Stimulated activated CD4-positive, alpha-beta T cell treated with anti-CD3 and anti-CD28 coated beads, Interleukin-15, amount 100 ng/mL, for 24 hours (primary cell): ENCODE measurements at places on chromosomes 2 and 18.

- no peak for DNase-seq
Measured at GRCh38 chr2:66583881-66584280, 149.0 kb downstream of the MEIS1 start.

- DNase-seq: no peak
Measured at GRCh38 chr2:105238664-105239240, 2.8 kb upstream of the GPR45 start.

DNA sequence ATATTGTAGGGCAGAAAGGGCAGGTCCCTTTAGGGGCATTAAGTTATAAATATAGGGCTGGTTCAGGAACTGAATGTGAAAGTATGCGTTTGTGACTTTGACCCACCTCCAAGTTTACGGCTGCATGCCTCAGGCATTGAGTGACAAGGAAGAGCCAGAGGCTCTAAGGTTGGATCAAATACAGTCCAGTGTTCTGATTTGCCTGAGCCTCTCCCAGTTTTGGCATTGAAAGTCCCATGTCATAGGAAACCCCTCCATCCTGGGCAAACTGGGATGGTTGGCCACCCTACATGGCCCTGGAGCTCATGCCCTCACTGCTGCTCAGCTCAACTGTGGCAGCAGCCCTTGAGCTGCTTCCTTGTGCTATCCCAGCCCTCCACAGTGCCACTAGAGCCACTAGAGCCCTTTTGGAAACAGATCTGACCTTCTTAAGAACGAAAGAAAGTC lies 29.9 kb downstream of the HK2 start:
- DNase-seq: no peak

DNA sequence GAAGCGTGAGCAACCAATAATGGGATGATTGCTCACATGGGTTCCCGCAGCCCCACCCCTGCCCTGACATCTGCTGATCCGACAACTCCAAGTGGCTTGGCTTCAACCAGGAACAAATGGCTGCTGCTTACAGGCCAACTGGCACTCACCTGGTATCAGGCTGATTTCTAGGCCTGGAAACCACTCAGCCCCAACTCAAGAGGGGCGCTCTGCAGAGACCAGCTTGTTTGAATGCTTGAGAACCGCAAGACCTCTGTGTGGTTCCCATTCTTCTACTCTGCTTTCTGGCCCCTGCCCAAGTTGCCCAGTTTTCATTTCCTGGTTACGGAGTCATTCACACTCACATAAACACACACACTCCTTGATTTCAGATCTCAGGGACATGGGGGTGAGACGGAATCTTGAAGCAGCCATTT lies 52.0 kb downstream of the TNP1 start:
- DNase-seq: no peak

DNA sequence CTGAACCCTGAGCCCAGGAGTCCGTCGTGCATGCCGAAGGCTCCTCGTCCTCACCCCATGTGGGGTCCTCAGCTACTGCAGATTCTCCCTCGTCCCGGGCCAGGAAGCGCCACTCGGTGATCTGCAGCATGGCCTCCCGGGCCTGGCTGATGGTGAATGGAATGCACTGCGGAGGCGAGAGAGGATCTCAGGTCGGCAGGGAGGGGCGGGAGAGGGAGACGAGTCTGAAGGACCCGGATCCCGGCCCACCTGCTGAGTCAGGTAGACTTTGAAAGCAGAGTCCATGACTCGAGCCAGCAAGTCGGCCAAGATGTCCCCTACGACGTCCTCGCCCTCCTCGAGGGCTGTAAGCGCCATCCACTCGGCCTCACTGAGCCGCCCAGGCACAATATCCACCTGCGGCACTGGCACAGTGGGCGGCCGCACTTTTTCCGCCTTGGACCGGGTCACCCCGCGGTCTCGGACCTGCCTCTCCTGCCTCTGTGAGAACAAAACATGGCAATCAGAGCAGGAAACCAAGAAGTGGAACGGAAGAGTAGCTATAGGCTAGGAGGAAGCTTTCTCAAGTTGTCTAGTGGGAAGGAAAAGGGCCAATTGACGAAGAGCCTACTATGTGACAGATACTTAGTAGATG lies 5.5 kb downstream of the C2orf81 start:
- DNase-seq: no peak

GRCh38 chr2:106085181-106085940 lies 108.7 kb downstream of the UXS1 start:
- DNase-seq: peak; percentile 67

- no peak for DNase-seq
Measured at GRCh38 chr2:157936406-157936805, 60.3 kb upstream of the ACVR1 start.

GRCh38 chr2:88713408-88713807 lies 21.9 kb downstream of the RPIA start:
- DNase-seq: no peak

DNA sequence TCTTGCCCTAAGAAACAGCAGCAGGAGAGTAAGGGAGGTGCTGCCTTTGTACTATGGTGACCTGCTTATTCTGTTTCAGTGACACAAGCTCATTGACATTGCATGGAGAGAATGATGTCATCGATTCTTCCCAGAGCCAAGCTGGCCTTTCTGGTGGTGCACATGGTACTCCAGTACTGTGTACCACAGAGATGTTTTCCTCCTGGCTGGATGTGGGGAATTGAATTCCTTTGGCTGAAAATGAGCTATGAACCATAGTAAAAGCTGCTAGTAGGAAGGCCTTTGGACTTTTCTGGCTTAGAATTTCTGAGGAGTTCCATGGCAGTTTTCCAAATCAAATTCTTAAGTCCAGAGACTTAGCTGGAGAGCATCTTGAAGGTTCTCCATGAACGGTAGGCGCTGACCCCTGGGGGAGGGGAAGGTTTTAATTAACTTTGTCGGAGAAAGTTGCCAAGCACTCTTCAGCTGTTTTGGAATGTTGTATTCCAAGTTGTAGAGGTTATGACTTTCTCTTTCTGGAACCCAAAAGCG lies 17.1 kb upstream of the B3GNT2 start:
- DNase-seq: no peak

DNA sequence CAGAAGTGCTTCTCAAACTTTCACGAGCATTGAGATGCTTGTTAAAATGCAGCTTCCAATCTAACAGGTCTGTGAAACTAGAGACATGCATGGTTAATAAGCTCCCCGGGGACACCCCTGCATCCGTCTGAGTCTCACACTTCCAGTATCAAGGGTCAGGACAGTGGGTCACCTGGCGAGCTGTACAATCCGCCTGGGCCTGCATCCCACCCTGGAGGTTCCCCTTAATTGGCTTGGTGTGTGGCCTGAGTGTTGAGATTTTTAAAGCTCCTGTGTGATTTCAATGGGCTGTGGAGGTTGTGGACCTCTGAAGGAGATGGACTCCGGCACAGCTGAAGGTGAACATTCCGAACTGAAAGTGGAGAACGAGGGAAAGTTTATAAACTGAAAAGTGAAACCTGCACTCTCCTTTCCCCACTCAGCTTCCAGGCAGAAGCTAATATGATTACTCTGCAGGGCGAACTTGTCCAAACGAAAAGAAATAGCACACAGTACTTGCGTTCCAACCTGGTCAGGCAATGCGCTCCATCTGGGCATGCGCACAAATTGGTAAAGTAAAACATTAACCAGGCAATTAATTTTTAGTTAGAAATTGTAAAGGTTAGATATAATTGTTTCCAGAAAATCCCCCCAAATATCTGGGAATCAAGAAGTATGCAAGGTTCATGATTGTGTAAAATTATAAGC lies 191.7 kb upstream of the ALKAL2 start:
- DNase-seq: no peak

DNA sequence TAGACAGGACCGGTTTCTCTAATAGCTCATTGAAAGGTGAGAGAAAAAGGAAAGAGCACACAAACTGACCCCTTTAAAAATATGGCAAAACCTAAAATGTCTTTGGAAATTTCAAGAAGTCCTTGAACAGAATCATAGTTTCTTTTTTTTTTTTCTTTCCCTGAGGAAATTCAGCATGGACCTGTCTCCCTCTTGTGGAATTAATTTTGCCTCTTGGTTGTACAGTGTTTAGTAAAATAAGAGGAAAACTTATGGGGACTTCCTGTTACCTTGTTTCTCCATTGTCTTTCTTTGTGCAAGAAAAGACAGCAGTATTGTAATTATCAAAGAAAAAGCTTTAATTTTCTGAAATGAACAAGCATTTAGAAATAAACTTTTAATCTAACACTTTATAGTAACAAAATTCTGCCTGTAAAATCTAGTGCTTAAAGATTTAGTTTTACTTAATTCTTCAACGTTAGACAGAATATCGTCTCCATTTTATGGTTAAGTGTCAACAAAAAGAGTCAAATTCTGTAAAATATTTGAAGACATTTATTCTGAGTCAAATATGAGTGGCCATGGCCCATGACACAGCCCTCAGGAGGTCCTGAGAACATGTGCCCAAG lies 176.3 kb upstream of the NABP1 start:
- DNase-seq: no peak

GRCh38 chr2:159150280-159150746 lies 136.2 kb downstream of the WDSUB1 start:
- no peak for DNase-seq

GRCh38 chr18:45173799-45174519 lies 441.3 kb upstream of the SLC14A2 start:
- DNase-seq: no peak

DNA sequence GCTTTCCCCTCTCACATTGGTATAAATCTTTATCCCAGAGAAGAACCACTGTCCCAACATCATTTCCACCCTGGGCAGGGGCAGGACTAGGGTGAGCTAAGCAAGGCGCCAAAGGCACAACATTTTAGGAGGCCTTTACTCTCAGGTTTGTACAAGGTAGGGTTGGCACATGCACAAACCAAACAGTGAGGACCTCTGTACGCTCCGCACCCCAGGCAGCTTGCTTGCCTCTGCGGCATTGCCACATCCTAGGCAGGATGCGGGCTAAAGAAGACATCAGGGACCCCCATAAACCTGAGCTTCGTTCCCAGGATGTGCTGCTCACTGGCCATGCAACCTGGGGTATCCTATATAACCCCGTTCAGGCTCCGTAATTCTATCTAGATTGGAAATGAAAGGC lies 128.1 kb upstream of the DAPL1 start:
- no peak for DNase-seq

- DNase-seq: no peak
Measured at GRCh38 chr18:1452821-1453220, 548.1 kb downstream of the ADCYAP1 start.

DNA sequence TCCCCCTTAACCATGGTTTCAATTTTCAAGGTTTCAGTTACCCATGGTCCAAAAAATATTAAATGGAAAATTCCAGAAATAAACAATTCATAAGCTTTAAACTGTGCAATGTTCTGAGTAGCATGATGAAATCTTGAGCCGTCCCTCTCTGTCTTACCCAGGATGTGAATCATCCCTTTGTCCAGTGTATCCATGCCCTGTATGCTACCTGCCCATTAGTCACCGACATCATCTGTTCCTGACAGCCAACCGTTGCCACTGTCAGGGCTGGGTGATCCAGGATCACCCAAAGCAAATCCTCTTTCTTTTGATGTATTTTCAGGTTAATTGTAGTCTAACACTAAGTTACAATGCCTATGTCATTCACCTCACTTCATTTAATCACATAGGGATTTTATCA lies 15.7 kb upstream of the OLA1 start:
- no peak for DNase-seq

GRCh38 chr2:239443666-239444567 lies 43.1 kb upstream of the HDAC4 start:
- no peak for DNase-seq

- no peak for DNase-seq
Measured at GRCh38 chr2:68352651-68353391, 12.3 kb upstream of the PLEK start.

- DNase-seq: no peak
Measured at GRCh38 chr2:157911750-157912149, 35.6 kb upstream of the ACVR1 start.

DNA sequence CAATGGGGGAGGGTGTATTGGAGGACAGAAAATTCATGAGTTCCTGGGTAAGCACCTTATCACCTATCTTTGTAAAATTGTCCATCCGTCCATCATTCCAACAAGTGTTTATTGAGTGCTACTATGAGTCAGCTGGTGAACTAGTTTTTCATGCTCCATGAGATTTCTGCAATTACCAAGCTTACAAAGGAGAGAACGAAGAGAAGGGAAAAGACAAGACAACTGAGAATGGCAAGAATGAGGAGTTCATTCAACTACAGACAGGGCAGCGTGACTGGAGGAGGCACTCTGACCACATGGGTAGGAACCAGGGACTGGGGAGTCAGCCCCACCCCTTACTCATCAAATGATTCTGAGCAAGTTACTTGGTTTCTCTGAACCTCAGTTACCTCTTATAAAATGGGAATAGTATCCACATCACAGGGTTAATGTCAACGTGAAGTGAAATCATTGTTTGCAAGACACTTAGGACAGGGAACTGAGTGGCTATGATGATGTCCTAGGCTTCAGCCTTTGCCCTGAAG lies 18.6 kb upstream of the TXNDC2 start:
- no peak for DNase-seq

GRCh38 chr18:28036488-28036887 lies 140.4 kb downstream of the CDH2 start:
- DNase-seq: no peak

DNA sequence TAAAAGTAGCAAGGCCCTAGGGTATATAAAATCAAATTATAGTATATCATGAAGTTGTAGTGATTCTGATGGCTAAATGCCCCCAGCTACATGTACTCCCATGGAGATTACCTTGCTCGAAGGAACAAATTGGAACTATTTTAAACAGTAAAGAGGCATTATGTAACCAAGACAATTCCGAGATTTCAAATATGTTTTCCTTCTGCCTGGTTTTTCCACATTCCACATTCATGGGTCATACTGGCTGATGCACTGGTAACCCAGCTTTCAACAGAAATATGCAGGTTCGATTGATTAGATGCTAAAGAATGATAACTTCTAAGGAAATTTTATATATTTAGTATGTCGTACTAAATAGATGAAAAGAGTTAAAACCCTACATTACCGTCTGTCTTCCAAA lies 62.3 kb upstream of the MGAT4A start:
- no peak for DNase-seq

DNA sequence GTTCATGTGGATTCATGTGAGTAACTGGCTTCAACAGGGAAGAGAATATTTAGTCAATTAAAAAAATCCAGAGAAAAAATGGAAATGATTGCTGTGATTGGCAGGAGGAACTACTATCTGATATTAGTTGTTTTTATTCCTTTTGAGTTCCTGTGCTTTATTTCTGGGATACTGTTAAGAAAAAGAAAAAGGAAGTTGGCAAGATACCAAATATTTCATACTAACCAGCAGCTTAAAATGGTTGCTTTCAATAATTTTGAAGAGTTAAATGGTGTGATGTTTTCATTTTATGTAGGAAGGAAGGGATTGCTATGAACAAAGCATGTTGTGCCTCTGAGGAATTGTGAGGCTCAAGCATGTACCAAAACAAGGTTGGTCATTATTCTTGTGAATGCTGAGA lies 8.1 kb upstream of the MTX2 start:
- no peak for DNase-seq
